C1 segment of cervical spinal cord (tissue), 14 donors: ENCODE measurements at places on chromosomes 6 and 20.

DNA sequence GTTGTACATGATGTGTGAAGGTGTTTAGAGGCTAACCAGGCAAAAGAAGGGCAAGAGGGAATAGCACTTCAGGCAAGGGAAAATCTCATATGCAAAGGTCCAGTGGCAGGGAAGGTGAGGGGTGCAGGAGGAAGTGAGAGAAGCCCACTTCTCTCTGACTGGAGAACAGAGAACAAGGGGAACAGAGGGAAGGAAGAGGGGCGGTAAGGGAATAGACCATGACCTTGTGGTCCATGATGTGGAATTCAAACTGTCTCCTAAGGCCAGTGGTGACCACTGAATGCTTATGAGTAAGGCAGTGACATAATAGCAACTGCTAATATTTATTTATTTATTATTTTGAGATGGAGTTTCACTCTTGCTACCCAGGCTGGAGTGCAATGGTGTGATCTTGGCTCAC is 20.6 kb upstream of the SLC9A8 start:
- no peak for DNase-seq

DNA sequence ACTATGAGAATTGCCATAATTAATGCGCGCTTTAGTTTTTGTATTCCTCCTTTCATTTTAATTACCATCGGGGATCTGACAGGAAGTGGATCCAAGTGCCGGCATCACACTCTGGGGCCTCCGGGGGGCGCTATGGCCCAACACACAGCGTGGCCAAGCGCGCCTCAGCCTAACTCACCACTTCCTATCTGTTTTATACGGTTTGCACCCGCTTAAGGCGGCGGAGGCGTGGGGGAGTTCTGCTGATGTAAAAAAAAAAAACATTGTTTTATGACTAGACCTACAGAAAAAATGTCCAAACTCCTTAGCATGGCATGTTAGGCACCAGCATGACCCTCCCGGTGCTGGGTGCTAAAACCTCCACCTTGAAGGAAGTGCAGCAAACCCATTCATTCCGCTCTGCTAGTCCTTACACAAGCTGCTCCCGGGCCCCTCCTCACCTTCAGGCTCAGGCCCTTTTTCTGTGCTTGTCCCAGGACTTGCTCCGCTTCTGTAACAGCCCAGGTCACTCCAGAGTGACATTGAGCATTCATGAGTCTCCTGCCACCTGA is 4.5 kb upstream of the EBF4 start:
- no peak for DNase-seq

DNA sequence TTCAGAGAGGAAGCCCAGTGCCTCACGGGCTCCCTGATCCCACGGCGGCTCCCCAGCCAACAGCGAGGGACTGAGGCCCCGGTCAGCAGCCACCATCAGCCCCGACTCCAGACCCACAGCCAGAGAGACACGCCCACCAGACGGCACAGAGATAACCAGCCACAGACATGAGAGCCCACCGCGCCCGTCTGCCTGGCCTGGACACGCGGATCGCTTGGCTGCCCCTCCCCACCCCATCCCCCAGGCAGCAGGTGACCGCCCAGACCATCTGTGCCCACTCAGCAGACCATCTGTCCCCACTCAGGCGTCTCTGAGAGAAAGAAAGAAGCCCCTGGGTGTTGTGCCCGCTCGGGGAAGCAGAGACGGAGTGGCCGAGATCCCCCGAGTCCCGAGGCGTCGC is 55.5 kb upstream of the CHRNA4 start:
- no peak for DNase-seq

DNA sequence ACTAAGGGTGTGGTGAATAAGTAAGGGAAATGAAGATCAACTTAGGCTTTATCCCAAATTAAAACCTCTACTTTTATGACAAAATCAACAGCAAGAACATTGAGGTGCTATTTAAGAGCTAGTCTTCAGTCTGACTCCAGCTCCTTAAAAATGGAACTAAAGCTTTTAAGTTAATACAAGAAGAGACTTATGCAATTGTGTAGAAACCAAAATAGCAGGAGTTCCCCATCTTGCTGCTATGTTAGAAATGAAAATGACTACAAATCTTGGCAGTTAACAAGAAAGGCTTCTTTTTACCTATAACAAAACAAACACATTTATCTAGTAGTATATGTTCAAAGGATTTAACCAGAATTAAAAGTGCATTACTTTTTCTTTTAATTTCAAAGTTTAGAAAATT is 25.7 kb downstream of the HMGN3 start:
- DNase-seq, result no peak

DNA sequence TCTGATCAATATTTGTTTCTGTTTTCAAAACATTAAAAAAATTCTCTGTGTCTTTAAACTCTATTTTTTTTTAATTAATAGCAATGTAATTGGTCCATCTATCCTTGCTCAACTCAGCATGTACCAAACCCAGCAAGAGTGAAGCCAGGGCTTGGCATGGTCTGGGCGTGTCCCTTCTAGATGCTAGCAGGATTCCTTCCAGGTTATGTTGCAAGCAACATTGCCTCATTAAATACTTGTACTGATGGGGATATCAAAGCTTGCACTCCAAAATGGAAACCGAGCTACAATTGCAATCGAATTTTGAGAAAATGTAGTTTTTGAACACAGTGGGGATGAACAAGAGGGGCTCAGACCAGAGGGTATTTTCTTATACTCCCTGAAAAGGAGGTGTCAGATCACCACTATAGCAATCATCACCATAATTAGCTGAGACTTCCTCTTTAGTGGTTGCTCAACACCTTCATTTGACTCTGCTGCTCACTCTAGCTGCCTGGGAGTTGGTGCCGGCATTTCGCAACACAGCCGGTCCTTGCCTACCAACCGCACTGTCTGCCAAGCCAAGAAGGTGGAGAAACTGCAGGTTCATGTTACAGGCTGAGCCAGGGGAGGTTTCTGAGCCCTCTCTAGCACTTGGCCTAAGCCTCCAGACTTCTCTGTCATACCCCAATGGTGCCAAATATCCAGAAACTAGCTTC is 67.8 kb upstream of the RALGAPA2 start:
- DNase-seq, result no peak

GRCh38 chr20:19735446-19735845 is 22.6 kb upstream of the RIN2 start:
- no peak for DNase-seq

DNA sequence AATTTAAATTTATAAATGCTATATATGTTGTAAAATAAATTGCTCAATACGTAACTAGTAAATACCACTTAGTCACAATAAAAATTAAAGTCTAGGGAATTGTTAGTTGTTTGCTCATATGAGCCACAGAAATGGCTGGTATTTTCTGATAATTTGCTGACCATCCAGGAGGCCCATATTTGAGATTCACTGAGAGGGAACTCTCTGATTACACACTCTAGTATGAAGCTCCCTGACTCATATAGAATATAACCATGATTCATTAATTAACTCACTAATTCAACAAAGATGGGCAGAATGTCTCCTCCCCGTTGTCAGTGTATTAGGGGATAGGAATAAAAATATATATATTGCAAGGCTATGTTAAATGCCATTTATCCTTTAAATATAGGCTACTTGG is 46.6 kb upstream of the TMEM30A start:
- DNase-seq, result no peak

DNA sequence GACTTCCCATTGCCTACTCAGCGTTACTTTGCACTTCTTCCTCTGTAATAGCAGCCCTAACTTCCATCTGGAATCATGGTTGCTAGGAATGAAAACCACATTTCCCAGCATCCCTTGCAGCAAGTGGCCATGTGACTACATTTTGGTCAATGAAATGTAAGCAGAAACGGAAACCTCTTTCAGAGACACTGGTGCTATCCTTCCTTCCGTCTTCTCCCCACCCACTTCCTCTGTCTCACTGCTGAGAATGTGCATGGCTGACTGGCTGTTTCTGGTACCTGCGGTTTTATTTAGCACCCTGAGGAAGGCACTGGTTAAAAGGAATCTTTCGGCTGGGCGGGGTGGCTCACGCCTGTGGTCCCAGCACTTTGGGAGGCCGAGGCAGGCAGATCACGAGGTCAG is 107.4 kb downstream of the SCML4 start:
- no peak for DNase-seq

DNA sequence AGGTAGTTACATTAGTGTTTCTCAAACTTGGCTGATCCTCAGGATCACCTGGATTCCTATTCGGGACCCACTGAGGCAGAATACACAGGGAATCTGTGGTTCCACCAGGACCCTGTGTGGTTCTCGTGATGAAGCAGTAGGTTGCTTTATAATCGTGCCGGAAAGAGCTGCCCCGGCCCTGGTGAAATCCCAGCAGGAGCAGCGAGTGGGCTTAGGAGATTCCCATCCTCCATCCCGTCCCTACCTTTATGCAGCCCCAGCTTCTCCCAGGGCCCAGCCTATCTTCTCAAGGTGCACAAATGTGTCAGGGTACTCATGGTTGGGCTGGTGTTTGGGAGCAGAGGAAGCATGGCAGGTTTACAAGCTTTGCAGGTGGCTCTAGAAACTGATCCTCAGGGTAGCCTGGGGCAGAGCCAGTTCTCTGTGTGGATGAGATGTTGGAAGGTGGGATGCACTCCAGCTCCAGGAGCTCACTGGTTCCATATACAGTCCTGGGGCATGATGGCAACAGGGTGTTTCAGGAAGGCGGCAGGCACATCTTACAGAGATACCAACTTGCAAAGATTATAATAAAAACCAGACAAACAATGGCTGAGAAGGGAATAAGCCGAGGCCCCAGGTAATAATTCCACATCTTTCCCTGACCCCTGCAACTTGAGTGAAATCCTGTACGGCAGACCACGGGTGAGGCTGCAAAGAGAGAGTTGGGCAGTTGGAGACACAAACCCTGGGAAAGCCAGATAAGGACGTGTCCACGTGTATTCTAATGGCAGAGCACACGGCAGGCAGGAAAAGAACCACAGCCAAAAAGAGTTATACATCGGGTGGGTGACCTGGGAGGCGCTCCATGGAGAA is 5.9 kb downstream of the SLC22A1 start:
- DNase-seq, result no peak

DNA sequence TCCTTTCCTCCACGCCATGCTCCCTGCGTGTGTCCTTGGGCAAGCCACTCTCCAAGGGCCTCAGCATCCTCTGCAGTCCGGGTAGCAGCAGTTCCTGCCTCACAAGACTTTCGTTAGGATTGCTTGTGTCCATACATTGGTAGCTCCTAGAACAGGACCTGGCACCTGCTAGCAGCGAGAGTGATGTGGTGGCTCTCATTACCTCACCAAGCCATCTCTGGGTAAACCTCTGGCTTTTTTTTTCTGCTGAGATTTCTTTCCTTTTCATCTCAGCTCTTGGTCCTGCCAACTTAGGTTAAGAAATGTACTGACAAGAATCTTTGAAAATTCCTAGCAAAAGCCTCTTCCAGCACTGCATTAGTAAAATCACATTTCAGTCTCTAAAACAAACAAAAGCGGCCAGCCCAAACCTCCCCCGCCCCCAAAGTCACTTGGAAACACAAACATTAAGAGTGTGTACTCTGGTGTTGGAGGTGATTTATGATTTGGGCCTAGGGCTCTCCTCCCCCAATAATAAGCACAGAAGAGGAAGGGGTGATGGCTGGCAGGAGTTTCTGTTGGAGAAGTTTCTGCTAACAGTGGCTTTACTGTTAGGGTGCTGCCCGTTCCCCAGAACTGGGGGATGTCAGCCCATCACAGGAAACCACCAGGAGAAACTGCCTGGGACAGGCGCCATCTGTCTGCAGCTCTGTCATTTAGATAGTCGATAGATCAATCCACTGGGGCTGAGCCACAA is 199.2 kb downstream of the CD83 start:
- no peak for DNase-seq

- DNase-seq, result no peak
Measured at GRCh38 chr6:116266803-116267202, 12.9 kb downstream of the TSPYL1 start.

- no peak for DNase-seq
Measured at GRCh38 chr6:562052-562676, 94.7 kb downstream of the HUS1B start.

GRCh38 chr6:35706468-35706867 is 17.8 kb upstream of the FKBP5 start:
- no peak for DNase-seq
